ENCODE measurements at places on chromosomes 13 and 19.

GRCh38 chr13:97191142-97191541 lies 31.0 kb upstream of the MBNL2 start:
- no peak for DNase-seq

- no peak for DNase-seq
Observed at GRCh38 chr13:111201304-111201940, 86.3 kb downstream of the ARHGEF7 start.

DNA sequence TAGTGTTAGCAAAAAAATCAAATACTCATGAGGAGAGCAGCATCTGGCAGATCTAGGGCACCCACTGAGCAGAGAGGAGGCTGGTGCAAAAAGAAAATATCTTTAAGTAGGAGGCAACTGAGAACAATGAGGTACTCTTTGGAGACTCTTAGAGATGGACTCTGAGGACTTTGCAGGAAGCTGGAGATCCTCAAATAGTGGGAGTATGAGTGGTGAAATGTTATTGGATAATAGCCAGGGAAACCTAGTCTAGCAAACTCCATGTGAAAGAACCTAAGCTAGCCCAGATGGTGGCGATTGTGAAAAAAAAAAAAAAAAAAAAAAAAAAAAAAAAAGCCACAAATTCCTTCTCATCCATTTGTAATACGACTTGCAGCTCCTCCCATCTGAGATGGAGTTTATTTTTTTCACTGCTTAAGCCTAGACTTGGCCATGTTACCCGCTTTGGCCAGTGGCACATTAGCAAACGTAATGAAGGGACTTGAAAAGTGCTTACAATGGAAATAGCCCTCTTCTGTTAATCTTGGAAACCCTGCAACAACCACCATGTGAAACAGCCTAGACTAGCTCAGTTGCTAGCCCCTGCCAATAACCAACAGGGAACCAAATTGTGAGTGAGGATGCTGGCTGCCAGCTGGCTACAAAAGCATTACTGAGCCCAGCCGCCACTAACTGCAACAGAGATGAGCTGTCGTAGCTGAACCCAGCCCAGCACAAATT lies 476.2 kb downstream of the KLF12 start:
- no peak for DNase-seq

DNA sequence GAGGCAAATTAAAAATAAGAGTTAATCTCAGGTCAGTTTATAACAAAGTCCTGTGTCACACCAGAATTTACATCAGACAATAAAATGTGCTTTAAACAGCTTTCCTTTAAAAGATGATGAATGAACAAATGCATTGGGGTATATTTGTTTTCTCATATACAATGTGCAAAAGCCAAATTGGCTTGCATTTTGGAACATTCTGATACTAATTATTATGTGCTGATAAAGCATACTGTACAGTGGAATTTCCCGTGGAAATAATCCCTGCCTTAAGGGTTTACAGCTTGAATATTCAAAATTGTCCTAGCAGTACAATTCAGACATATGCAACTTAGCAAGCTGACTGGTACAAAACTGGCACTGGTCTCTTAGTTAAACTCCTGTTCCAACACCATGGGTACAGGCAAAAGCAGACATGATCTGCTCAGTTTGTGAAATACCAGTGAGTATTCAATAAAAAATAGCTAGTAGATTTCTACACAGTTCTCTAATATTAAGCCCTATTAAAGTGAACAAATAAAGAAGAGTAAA lies 373.4 kb downstream of the SLITRK1 start:
- no peak for DNase-seq

DNA sequence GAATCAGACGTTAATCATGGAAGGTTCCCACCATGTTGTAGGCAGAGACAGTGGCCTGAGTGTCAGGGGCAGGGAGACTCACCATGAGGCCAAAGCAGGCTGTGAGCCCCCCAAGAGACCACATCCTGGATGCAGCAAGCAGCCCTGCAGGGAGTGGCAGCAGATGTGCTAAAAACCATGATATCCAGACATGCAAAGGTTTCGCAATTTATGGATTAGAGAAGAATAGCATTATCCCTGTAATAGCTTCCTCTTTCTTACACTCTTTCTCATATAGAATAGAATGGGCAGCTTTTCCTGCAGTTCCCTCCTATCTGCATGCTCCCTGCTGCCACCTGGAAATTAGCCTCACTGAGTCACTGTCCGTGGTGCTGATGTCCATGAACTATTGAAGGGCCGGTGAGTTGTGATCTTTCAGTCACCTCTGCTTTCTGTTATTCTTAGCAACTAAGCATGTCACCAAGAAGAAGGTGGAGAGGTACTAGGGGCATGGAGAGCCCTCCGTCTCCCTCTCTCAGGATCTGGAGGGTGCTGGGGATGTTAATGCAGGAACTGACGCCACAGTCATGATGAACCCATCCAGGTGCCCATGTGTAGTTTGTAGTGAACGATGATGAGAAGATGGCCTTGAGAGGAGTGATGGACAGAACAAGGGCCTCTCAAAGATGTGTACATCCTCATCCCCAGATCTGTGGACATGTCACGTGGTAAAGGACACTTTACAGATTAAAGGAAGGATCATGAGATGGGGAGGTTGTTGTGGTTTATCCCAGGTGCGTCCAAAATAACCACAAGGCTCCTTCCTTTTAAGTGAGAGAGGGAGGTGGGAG lies 9.9 kb downstream of the CEACAM4 start:
- no peak for DNase-seq

DNA sequence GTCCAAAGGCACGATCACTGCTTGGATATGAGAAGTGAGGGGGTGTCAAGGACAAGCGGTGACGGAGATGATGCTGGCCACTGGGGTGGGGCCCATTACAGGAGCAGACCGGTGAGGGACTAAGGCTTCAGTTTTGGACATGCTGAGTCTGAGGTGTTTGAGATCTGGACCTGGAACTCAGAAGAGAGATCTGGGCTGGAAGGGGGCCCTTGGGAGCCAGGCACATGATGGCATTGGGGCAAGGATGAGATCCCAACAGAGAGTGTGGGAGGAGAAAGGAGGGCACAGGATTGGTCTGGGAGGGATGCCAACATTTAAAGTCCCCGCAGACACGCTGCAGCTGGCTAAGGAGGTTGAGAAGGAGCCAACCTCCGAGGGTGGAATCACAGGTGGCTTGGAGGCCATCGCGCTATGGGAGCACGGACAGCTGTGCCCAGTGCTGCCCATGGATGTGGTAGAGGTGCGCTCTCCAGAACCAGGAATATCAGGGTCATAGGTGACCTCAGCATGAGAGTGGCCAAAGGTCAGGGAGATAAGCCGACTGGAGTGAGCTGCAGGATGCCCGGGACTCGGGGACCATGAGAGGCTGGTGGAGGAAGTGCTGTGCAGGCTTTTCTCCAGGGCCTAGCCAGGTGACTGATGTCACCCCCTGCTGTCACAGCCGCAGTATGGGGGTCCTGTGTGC lies 21.8 kb downstream of the DHRS12 start:
- DNase-seq: no peak

DNA sequence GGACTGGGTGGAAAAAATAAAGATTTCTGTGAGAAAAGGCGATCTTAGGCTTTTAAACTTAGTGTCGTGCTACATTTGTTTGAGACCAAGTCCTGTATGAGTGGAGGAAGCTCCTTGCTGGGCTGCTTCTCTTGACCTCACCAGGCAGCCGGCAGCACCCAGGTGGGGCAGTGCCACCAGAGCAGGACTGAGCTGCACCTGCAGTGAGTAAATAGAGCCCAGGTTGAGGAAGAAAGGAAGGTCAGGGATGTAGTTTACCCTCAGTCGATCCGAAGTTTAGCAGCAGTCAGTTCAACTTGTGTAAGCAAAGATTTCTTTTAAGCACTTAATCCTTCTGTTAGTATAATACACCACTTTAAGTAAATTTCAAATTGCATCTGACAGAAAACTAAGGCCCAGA lies 13.6 kb downstream of the HNRNPM start:
- no peak for DNase-seq

GRCh38 chr13:111387945-111388600 lies 67.6 kb downstream of the TEX29 start:
- DNase-seq: no peak
